Type B pancreatic cell (in vitro differentiated cells): ENCODE measurements at places on chromosomes 6 and 20.
A peak's percentile ranks its signal among the peaks of the same experiment; 100 is the strongest.

DNA sequence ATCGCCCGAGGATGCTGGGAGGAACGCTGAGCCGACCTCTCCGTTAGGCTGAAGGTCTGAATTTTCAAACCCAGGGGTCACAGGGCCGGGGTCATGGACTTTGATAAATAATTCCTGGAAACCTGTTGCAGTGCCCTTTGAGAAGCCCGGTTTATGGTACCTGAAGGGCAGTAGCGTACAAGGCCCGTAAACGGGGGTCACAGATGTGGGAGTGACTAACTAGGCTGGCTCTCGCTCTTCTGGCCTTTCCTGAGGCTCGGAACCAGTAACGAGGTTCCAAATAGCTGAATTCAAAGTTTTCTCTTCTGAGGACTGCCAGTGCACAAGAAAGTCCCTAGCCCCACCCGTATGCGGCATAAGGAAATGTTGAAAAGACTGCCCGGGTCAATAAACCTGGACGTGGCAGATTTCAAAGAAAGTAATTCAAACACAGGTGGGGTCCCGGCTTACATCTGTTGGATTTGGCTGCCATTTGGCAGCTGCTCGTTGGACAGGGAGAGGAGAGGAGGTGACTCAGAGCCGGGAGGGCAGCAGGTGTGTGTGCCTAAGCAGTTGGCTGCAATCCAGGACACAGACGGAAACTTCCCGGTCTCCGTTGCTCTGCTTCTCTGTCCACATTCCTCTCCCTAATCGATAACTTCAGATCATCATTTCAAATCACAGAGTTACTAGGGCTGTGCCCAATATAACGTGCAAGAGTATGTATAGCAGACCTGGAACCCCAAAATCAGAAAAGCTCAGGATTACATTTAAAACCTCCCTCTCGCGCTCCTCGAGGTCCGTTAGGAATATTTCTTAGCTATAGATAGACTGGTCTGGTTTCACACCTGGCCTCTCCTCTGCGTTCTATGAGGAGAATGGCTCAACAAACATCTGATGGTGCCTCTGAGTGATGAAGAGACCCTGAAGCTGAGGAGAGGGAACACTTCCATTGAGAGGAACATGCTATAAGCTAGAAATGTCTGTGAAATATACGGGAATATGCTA, 765 bp upstream of the GMDS start:
- DNase-seq, result peak; percentile 69

DNA sequence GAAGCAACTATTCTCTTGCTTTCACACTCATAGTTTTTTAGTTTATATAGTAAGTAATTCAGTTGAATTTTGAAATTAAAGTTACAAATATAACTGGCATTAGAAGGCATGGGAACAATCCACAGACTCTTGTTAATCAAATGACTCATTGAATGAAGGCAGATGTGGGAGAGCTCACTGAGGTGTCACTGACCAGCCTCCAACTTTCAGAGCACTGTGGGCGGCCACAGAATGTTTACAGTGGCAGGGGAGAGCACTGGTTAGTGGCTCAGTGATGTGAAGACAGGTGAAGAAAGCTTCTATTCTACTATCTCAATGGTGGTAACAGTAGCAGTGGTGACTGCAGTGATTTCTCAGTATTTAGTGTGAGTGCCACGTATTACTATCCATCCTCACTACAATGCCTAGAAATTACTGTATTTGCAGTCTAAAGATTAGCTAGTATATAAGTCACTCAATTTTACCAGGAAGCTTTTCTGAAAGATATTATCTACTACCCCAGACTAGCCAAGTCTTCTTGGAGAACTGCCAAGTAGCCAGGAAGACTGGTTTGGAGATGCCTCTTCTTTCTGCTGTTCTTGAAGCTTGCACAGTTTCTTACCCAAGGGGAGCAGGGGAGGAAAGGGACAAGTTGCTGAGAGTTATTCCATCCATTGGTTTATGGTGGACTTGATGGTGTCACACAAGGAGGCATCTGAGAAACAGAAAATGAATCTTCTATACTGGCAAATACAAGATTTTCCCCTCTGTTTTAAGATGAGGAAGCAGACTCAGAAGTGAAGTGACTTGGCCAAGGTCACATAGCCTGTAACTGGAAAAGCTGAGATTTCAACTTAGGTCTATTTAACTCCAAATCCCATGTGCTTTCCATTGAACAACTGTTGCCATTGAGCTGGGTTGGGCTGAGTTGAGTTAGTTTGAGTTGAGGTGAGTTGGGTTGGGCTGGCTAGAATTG, 231.2 kb downstream of the ANKRD60 start:
- no peak for DNase-seq

- DNase-seq, result no peak
Observed at GRCh38 chr6:162821102-162821501, 93.3 kb downstream of the PACRG start.

- DNase-seq, result no peak
Observed at GRCh38 chr6:119234941-119235340, 114.6 kb downstream of the MAN1A1 start.

DNA sequence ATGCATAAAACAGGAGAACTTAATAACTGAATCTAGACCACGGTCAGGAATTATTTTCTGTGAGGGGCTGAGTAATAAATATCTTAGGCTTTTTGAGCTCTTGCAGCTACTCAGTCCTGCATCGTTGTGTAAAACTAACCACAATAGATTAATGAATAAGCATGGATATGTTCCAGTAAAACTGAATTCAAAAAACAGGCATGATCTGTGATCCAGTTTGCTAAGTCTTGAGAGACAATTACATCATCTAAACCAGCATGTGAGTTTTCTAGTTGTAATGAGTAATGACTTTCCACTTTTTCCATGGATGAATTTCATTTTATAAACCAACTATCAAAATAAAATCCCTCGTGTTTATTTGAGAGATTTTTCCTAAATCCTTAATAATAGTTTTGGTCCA, 336.8 kb downstream of the RFPL4B start:
- DNase-seq, result no peak

- no peak for DNase-seq
Observed at GRCh38 chr6:120775698-120776097, 558.6 kb downstream of the TBC1D32 start.

- no peak for DNase-seq
Observed at GRCh38 chr20:53739799-53740785, 146.5 kb upstream of the ZNF217 start.

- DNase-seq, result no peak
Observed at GRCh38 chr6:27865850-27866356, 46.3 kb downstream of the OR2B2 start.

GRCh38 chr6:17585766-17586490, 14.2 kb upstream of the FAM8A1 start:
- DNase-seq, result no peak

GRCh38 chr6:40171343-40171742, 237.1 kb upstream of the MOCS1 start:
- DNase-seq, result no peak

- no peak for DNase-seq
Observed at GRCh38 chr20:10761786-10762185, 88.0 kb upstream of the JAG1 start.

GRCh38 chr20:30284281-30284905, 973.1 kb upstream of the DEFB115 start:
- no peak for DNase-seq

DNA sequence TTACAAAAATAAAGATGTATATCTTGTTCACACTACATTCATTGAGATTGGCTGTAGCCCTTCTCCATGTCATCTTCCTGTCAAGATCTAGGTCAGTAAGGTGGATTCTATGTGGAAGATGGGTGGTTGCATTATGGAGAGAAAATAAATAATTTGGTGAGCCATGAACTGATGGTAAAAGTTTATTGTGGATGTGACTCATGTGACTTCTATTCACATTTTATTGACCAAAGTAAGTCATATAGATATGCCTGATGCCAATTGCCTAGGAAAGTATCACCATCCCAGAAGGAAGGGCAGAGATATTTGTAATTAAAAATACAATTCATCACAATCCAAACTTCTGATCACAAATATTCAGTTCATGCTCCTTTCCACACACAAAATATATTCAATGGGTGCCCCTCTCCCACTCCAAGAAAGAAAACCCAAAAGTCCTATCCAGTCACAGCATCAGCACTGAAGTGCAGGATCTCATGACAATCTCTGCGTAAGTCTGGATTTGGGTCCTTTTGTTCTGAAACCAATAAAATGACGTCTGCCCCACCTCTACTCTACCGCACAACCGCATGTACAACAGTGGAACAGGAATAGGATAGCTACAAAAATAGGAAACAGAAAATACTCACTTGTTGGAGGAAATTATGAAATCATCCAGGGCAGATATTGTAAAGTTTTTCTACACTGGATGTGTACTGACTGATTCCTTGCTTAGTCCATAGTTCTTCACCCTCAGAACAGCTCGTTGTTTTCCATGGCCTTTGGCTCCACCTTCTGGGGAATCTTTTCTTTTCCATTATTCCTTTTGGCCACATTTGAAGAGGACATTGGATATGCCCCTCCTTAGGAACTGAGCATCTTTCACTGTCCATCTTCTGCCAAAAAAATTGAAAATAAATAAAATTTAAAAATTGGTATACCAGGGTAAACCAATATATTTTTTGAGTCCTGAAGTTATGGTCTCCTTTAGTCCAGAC, 16.1 kb upstream of the SLC17A3 start:
- DNase-seq, result no peak

DNA sequence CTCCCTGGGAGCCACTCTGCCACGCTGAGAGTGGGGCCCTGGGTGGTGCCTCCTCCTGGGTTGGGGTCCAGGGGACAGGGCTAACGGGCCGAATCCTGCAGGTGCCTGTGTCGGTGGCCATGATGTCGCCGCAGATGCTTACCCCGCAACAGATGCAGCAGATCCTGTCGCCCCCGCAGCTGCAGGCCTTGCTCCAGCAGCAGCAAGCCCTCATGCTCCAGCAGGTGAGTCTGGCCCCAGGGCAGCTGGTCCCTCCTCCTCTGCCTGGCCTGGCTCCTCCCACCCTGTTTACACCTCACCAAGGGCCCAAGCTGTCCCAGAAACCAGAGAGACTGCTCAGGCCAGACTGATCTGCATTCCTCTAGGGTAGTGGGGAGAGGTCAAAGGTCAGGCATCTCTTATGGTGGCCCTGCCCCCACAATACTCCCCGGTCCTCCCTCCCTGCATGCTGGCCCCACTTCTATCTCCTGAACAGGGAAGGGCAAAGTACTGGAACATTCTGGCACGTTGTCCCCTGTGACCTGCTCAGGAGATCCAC, 38.6 kb downstream of the FOXP4 start:
- DNase-seq, result no peak

DNA sequence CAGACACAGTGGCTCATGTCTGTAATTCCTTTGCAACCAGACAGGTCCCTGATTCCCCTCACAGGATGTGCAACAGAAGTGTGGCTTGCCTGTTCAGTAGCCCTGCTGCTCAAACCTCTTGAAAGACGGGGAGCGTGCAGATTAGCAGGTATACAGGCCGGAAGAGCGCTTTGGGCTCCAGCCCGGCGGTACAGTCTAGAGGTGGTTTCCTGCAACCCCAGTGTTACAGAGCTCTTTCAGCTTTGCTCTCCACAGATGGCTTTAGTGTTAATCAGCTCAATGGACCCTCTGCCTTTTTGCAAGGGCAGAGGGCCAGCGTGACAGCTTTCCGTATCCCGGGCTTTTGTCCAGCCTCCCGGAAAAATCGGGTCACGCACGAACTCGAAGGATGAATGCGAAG, 67.2 kb upstream of the TNFRSF21 start:
- DNase-seq, result no peak

DNA sequence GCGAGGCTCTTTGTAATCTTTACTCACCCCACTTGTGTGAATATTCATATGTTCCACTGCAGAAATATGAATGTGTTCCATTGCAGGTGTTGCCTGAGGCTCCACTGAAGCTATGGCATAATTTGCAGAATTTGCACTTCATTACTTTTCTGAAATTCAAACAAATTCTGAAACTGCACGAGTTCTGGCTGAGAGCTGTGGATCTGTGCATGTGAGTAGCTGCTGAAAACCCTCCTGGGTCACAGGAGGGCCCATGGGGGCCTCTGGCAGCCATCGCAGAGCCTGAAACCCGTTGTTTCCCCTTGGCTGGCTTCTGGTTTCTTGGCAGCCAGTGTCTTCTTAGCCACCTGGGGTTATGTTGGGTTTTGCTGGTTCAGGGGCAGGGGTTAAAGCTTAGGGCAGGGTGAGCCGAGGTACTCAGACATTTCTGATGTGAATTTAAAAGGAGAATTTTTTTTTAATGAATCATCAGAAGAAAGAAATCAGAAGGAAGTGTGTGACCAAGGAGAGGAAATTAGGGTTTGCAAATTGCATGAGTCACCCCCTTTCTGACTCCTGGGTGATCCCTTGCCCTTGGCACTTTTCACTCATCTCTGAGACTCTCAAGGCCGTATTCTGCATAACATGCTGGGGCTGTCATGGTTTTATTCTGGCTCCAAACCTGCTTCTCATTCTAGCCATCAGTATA, 40.6 kb downstream of the TOX2 start:
- no peak for DNase-seq

DNA sequence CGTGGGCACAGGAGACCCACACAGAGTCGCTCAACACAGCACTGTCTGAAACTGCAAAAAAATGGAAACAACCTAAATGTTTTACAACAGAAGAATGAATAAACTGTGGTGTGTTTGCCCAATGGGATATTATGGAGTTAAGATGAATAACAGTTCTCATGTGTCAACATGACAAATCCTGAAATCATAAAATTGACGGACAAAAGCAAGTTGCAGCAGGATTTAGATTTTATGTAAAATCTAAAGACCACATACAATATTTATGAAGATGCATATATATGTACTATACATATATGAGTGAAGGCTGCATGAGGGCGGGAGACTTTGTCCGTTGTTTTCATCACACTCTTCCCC, 79.7 kb downstream of the GRM4 start:
- DNase-seq, result no peak

DNA sequence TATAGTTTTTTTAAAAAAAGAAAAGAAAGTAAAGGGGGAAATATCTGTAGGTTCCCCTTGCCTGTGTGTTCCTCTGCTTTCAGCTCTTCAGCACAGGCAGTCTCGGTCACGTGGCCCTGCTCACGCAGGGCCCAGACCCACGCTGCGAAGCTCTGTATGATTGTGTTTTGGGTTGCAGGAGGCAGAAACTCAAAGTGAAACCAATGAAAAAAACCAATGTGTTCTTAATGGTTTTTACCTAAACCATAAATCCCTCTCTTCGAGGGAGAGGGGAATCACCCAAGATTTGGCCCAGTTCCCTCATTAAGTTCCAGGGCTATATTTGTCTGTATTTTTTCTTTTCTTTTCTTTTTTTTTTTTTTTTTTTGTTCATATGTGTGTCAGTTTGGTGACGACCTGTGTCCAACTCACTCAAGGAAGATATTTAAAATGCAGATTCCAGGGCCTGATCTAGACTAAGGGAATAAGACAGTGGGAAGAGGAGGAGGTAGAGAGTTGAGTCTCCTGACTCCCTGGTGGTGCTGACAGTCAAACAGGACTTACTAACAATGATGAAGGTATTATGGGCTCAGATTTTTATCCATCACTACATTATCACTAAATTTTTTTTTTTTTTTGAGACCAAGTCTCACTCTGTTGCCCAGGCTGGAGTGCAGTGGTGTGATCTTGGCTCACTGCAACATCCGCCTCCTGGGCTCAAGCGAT, 33.8 kb upstream of the RREB1 start:
- DNase-seq, result no peak
